T-helper 2 cell (primary cell): ENCODE measurements at places on chromosomes 16 and 17.

DNA sequence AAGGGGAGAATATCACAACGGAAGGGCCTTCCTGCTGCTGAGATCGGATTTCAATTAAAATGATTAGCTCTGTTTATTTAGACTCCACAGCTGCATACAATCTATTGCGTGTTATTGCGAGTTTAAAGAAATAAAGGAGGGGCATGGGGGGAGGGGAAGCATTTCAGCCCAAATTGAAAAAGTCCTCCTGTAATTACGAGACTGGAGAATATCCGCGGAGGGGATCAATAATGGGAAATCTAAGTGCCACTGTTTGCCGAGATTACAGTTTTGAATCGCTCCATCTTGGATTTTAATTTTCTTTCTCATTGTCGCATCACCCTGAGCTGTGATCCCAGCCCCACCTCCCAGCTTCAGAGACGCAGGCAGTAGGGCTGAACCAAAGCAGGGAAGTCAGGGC is 15.7 kb upstream of the RPL38 start:
- no peak for DNase-seq

GRCh38 chr16:29812754-29813643 is 1.0 kb downstream of the PRRT2 start:
- no peak for DNase-seq

- no peak for DNase-seq
Observed at GRCh38 chr16:54317101-54317611, 30.6 kb upstream of the IRX3 start.

GRCh38 chr16:28317040-28317880 is 24.9 kb downstream of the SBK1 start:
- peak; percentile 49 for DNase-seq

- no peak for DNase-seq
Observed at GRCh38 chr17:58172369-58173071, 5.7 kb downstream of the OR4D2 start.

- DNase-seq = no peak
Observed at GRCh38 chr17:21131137-21131536, 4.4 kb downstream of the DHRS7B start.

GRCh38 chr17:40611840-40612474 is 35.7 kb downstream of the SMARCE1 start:
- no peak for DNase-seq

GRCh38 chr17:77433385-77434135 is 292.8 kb downstream of the SEC14L1 start:
- no peak for DNase-seq

DNA sequence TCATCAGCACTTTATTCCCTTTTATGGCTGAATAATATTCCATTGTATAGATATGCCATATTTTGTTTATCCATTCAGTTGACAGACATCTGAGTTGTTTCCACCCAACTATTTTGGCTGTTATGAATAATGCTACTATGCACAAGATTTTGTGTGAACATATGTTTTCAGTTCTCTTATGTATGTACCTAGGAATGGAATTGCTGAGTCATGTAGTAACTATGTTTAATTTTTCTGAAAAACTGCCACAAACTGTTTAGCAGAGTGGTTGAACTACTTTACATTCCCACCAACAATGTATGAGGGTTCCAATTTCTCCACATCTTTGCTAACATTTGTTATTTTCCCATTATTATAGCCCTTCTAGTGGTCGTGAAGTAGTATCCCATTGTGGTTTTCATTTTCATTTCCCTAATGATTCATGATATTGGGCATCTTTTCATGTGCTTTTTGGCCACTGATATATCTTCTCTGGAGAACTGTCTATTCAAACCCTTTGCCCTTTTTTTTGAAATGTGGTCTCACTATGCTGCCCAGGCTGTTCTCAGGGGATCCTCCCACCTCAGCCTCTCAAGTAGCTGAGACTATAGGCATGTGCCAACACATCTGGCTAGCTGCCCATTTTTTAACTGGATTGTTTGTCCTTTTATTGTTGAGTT is 26.3 kb downstream of the SMURF2 start:
- no peak for DNase-seq

DNA sequence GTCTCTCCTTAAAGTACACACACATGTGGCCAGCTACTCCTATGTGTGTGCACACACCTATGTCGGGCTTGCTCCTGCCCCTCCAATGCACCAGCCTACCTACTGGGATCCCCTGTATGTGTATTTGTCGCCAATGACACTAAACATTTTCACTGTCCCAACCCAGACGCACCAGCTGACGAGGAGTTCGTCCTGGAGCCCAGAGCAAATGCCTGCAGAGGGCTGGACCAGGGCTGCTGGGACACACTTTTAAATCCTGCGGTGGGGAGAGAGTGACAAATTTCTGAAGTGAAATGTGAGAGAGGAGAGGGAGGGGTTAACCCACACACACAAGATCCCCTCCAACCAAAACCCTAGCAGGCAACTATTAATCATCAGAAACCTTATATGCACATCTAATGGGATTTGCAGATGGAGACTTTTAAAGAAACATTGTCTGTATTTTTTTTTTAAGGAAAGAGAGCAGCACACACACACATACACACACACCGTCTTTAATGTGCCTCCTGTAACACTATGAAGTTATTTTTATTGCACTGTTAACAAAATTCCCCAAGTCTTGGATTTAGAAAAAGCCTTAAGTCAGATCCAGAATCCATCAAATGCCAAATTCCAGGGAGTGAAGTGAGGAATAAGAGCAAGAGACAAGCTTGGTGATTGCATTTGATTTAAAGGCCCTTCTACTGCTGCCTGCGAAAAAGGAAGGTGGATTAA is at the start of gene MEOX1:
Gene MEOX1, minus strand, starts transcription at position 224 of the 714 bp plus-strand sequence. CDS start 388 bp downstream, outside the sequence.
- DNase-seq = no peak

DNA sequence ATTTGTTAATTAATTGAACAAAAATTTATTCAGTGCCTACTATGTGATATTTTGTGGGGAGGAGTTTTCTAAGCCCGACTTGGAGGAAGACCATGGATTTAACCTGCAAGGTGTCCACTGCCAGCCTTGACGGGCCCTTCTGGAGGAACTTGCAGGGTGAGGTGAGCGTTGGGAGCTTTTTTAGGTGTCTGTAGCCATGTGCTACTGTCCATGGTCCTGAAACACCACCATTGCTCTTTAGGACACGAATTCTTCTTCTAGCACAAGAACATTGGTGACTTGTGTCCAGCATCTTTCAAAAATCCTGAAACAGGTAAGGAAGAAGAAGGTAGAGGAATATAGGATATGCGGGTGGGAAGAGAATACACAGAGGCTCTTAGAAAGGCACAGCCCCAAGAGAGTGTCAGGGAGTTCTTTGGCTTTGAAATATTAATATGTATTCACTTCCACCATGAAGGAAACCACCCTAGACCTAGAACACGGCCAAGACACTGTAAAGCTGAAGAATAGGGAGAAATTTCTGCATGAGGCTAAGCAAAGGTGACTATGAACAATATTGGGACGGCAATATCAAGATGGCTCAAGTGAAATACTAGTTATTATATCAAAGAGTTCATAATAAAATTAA is 27.9 kb upstream of the OR4D1 start:
- DNase-seq = no peak

GRCh38 chr17:72126575-72127486 is 6.0 kb downstream of the SOX9 start:
- DNase-seq = no peak

- no peak for DNase-seq
Observed at GRCh38 chr16:21619765-21620425, 20.5 kb downstream of the METTL9 start.

- no peak for DNase-seq
Observed at GRCh38 chr16:2213817-2214718, 572 bp downstream of the PGP start.

GRCh38 chr17:3697103-3697476 is 1.1 kb upstream of the P2RX5 start:
- no peak for DNase-seq

DNA sequence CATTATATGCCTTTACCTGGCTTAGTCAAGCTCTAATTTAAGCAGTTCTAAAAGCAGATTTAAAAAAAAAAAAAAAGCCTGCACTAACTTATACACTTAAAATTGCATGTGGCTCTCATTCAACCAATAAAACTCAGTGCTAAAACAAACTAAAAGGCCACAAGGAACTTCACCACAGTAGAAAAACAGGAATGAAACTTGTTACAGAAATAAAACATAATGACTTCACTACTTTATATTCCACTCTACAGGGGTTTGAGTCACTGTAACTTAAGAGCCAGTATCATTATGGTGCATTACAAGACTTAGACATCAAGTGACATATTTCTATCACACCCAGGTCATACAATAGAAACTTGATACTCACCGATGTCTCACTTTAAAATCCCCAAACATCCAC is 11.1 kb downstream of the CA10 start:
- no peak for DNase-seq

- DNase-seq = no peak
Observed at GRCh38 chr17:36057911-36058310, 6.2 kb upstream of the CCL18 start.

DNA sequence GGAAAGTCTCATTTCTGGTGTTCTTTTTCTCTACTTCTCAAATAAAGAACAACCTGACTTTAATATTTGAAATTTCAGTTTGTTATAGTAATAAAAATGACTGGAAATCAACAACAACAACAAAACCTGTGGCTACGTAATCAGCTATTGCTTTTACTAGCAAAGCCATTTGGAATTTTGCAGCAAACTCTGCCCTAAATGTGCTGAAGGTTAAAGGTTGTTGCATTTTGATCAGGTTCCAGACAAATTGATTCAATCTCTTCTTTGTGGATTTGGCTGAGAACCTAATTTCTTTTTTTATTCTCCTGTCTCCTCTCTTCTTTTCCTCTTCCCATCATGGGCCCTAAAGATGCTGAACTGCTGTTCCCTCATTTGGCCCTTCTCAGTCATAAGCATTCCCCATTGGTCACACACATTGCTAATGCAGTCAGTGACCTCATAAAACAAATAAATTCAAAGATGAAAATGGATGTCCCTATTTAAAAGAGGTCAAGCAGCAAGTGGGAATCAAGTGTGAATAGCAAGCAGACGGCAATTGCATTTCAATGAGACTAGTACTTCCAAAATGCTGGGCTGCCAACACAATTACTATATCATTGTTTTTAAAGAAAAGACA is 795.1 kb upstream of the CDH8 start:
- no peak for DNase-seq

DNA sequence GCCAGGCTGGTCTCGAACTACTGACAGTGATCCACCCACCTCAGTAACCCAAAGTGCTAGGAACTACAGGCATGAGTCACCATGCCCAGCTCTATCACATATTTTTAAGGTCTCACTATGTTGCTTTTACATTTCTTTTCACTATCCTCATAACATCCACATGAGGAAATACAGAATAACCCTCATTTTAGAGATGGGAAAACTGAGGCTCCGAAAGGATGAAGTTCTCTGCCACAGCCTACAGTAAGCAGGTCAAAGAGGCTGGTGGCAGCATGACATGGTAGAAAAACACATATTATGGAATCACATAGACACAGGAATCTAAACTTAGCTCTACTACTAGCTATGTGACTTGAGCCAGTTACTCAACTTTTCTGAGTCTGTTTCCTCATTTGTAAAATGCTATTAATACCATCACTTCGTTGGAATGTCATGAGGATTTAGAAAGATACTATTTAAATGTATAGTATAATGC is 32.2 kb downstream of the APPBP2 start:
- no peak for DNase-seq

DNA sequence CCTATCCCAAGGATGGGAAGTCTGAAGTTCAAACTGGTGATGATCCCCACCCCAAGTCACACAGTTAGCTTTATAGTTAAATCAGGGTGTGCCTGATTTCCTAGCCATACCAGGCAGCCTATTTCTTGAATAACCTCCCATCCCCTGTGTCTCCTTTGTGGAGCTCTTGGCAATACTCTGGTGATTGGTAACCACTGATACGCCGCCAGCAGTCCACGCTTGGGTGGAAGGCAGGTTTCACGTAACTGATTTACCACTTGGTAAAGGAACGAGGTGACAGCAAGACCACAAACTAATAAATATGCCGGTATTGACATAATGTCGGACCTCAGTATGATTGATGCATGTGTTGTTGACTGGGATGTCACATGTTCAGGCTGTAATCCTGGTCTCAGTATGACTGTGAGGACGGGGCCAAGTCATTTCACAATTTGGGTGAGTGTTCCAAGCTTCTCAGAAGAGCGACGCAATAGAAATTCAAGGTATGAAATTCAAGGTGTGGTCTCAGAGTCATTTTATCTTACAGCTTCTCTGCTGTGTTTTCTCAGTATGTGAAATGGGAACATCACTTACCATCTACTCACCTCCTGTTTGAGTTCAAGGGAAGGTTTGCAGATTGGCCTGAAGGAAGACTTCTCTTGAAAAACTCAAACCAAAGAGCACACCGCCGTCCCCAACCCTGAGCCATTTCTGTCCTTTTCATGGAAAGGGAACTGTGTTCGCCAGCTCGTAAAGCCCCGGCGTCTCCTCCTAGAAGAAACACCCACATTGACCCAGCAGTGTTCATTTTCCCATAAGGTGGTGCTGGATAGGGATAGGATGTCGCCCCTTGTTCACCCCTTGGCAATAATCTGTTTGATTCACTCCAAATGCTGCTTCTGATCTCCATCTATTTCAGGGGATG is 678.9 kb downstream of the WWOX start:
- DNase-seq = peak; percentile 38

- DNase-seq = peak; percentile 86
Observed at GRCh38 chr16:12803203-12804093, at the start of gene CPPED1. TSS of gene CPPED1 (minus strand) at chr16:12803887. CDS start at chr16:12803776, 111 bp downstream.

GRCh38 chr17:74356646-74357465 is 4.8 kb downstream of the BTBD17 start:
- no peak for DNase-seq

DNA sequence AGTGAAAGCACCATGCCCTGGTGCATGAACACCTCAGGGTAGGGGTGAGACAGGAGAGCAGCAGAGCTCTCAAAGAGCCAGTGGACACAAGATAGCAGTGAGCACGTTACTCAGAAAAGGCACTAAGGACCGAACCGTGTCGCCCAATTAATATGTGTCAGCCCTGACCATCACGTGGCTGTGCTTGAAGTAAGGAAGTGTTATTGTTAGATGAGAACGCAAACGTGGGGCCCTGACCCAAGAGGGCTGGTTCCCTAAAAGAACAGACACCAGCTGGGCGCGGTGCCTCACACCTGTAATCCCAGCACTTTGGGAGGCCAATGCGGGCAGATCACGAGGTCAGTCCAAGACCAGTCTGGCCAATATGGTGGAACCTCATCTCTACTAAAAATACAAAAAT is 16.3 kb downstream of the AXIN1 start:
- no peak for DNase-seq

DNA sequence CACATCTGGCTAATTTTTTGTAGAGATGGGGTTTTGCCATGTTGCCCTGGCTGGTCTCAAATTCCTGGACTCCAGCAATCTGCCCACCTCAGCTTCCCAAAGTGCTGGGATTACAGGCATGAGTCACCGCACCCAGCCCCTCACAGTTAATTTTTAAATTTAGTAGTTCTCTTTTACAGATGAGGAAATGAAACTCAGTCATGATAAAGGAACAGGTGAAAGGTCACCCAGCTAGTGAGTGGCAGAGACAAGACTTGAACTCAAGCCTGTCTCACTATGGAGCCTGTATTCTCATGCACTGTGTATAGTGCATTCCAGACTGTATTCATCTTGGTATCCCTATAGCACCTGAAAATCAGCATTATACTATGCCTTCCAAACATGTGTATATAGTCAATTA is 77.1 kb upstream of the WSB1 start:
- no peak for DNase-seq

- DNase-seq = no peak
Observed at GRCh38 chr17:8905331-8905730, 37.9 kb upstream of the PIK3R6 start.

GRCh38 chr16:89507834-89508590 is at the start of gene SPG7:
TSS of gene SPG7 (plus strand) at chr16:89508403. CDS start at chr16:89508418, 15 bp downstream.
- peak; percentile 92 for DNase-seq
